ENCODE measurements at places on chromosomes 1 and 21. TPM values are rescaled to one million over a fixed set of nuclear protein-coding genes. Genes with fewer than 3 reads are reported as not detected.
A peak's percentile ranks its signal among the peaks of the same experiment; 100 is the strongest.

Gene HSPA6
- total RNA-seq: not detected

Gene RNU1-2
- not detected for total RNA-seq

Gene GPR157
- total RNA-seq: 1.7 TPM

Gene CLCA1
- not detected for total RNA-seq

Gene RGSL1
- not detected for total RNA-seq

Gene FCN3
- total RNA-seq: not detected

Gene DTL
- total RNA-seq: 10.5 TPM

Gene NLRP3
- 0.76 TPM for total RNA-seq

Gene PTAFR
- total RNA-seq: not detected

Gene SCMH1
- total RNA-seq: 16.6 TPM

GRCh38 chr1:51236531-51237350 lies 668 bp downstream of the RNF11 start:
- H3K4me1 ChIP-seq: peaks cover 20% of the 10 kb centered on the region
- peak; percentile 65 for DNase-seq
- no peaks in the 10 kb centered on the region for H3K36me3 ChIP-seq
- peak overlapping the region; percentile 82 for H3K4me3 ChIP-seq

DNA sequence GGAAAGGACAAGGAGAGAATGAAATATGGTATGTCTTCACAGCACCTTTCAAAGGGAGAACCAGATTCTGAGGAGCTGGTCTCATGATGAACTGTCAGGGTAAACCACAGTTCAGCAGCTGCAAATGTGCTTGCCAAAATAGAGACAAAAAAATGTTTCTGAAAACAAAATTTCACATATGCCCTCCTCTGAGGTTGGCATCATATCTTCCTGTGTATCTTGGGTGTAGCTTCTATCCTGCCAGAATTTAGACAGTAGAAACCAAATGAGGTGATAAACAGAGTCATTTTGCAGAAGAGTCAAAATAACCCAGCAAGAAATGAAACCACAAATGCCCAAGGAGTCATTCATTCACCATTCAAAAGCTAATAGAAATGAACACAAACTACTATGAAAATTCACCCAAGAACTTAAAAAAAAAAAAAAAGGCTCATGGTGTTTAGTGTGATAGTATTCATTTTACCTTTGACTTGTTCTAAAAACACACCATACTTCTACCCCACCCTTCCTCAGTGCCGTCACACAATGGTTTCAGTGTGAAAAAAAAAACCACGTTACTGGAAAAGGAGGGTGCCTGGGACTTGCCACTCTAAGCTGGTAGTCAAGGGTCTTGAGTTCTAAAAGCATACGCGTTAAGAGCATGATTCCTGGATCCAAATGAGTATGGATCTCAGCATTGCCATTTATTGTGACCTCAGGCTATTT lies 18.5 kb downstream of the SELL start:
- H3K4me3 ChIP-seq: no peak overlapping the region
- no peak for DNase-seq

- no peak overlapping the region for H3K4me3 ChIP-seq
- no peak for DNase-seq
- no peak overlapping the region for H3K27ac ChIP-seq
- no peaks in the 10 kb centered on the region for H3K36me3 ChIP-seq
Measured at GRCh38 chr1:14850563-14850962, 252.1 kb downstream of the KAZN start.

DNA sequence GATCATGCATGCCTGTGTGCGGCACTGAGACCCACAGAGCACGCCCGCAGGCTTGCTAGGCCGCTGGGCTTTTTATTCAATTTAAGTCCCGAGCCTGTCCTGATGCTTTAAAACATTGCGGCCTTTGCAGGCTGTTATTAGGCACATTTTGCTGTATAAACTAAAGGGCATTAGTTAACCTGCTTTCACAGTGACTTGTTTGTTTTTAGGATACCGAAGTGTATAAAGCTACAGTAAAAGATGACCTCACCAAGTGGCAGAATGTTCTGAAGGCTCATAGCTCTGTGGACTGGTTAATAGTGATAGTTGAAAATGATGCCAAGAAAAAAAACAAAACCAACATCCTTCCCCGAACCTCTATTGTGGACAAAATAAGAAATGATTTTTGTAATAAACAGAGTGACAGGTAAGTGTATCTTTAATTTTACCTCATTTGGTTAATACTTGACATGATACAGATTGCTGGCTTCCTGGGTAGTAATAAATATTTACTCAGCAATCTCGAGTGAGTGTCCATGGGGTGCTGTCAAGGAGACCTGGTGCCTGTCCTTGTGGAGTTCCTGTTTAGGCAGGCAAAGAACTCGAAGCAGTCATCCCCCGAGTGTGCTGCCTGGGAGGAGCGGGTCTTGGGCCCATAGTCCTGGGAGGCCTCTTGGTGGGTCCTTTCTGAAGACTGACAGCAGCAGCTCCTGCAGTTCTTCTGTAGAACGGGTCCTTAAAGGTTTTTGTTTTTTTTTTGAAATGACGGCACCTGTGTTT lies 40.1 kb downstream of the TRAPPC10 start:
- H3K4me3 ChIP-seq: no peak overlapping the region
- H3K27me3 ChIP-seq: no peaks in the 10 kb centered on the region
- H3K27ac ChIP-seq: no peak overlapping the region
- DNase-seq: no peak

GRCh38 chr1:25794325-25794724 lies 5.7 kb upstream of the SELENON start:
- no peak overlapping the region for H3K4me3 ChIP-seq
- H3K27ac ChIP-seq: peak overlapping the region; percentile 29
- peak; percentile 82 for DNase-seq
- H3K27me3 ChIP-seq: no peaks in the 10 kb centered on the region

DNA sequence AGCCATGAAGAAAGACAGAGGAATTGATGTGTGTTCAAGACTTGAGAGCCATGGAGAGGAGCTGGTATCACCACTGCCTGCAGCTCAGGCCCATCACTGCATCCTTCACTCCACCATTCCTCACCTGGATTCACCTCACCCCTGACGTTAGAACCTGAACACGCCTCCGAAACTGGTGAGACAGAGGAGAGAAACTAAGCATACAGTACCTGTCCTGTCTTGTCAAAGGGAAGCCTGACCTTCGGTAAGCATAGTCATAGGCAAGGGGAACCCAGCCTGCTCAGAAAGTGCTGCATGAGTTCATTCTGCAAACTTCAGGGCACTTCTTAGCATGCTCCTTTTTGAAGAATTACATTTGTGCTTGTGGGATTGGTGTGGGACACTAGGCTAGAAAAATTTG lies 425.8 kb downstream of the DSCAM start:
- no peak for DNase-seq
- no peaks in the 10 kb centered on the region for H3K36me3 ChIP-seq
- H3K27ac ChIP-seq: no peak overlapping the region

GRCh38 chr1:86101616-86102015 lies 55.0 kb downstream of the COL24A1 start:
- no peak for DNase-seq
- H3K27ac ChIP-seq: no peak overlapping the region
- H3K36me3 ChIP-seq: no peaks in the 10 kb centered on the region
- no peak overlapping the region for H3K4me3 ChIP-seq
- no peaks in the 10 kb centered on the region for H3K4me1 ChIP-seq

GRCh38 chr1:21907079-21907418 lies 30.1 kb downstream of the HSPG2 start:
- H3K36me3 ChIP-seq: peaks cover 5% of the 10 kb centered on the region
- H3K27ac ChIP-seq: peak overlapping the region; percentile 96
- no peak for DNase-seq
- peaks cover 65% of the 10 kb centered on the region for H3K4me1 ChIP-seq
- H3K4me3 ChIP-seq: no peak overlapping the region
- no peaks in the 10 kb centered on the region for H3K27me3 ChIP-seq

DNA sequence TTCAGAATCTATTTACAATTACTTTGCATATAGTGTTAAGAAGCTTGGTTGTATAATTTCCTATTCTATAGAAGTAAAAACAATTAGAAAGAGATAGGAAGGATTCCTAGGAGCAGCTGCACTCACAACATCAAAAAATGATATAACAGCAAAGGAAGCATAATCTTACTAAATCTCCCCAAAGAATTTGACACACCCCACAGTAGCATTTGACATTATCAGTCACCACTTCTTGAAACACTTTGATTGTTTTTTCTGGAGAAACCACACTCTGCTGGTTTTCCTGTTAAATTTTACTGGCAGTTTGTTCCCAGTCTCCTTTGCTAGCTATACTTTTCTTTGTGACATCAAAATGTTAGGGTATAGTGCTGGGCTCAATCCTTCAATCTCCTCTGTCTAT lies 100.8 kb upstream of the KIAA1614 start:
- no peak overlapping the region for H3K4me3 ChIP-seq
- H3K27me3 ChIP-seq: no peaks in the 10 kb centered on the region
- H3K4me1 ChIP-seq: no peaks in the 10 kb centered on the region
- no peak for DNase-seq
- H3K27ac ChIP-seq: no peak overlapping the region

- no peaks in the 10 kb centered on the region for H3K36me3 ChIP-seq
- H3K4me3 ChIP-seq: no peak overlapping the region
- H3K4me1 ChIP-seq: no peaks in the 10 kb centered on the region
Measured at GRCh38 chr1:175830500-175830899, 87.1 kb upstream of the TNR start.

DNA sequence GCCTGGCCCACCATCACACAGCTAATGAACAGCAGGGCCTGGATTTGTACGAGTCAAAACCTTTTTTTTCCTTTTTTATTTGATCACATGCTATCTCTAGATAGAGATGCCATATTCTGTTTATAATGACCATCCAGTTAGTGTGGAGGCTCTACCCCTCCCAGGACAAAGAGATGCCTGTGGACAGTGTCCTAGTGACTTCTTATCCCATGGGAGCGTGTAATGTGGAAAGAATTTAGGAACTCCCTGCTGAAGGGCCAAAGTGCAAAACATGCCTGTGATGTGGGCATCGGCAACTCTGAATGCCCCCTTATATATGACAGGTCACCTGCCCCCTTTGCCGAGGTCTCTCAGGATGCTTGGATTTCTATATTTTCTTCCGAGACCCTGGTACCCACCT lies 292.2 kb downstream of the RRAGC start:
- no peak overlapping the region for H3K4me3 ChIP-seq
- peaks cover 4% of the 10 kb centered on the region for H3K27me3 ChIP-seq
- DNase-seq: no peak

DNA sequence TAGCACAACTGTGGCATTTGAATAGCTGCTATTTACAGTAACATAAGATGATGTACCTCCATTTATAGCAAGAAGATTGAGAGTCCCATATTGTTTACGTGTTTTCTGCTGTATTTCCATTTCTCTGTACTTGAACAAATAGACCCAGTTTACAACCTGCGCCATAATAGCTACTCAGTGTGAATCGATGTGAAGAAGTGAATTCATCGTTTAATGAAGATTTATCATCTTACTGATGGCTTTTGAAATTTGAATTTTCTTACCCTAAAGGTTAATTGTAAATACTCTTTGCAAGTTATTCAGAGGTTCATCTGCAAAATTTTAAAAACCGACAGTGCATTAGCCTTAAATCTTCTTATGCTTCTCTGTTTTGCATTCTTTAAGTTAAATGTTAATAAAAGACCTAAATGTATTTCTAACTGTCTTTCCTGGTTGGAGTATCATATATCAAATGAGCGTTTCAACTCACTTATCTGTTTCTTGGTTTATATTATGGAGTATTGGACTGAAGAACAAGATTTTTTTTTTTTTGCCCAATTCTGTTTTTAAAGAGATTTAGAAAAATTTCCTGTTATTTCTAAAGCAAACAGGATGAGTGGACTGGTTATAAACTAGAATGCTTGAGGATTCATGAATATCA lies 2.2 kb downstream of the MACO1 start:
- H3K27me3 ChIP-seq: no peaks in the 10 kb centered on the region
- peak overlapping the region; percentile 94 for H3K4me3 ChIP-seq
- no peak overlapping the region for H3K27ac ChIP-seq
- no peaks in the 10 kb centered on the region for H3K36me3 ChIP-seq

GRCh38 chr21:41768437-41769042 lies 1.7 kb upstream of the RIPK4 start:
- DNase-seq: peak; percentile 88
- peaks cover 10% of the 10 kb centered on the region for H3K27me3 ChIP-seq
- peak overlapping the region; percentile 62 for H3K27ac ChIP-seq
- peak overlapping the region; percentile 64 for H3K4me3 ChIP-seq
- peaks cover 17% of the 10 kb centered on the region for H3K4me1 ChIP-seq
- no peaks in the 10 kb centered on the region for H3K36me3 ChIP-seq

DNA sequence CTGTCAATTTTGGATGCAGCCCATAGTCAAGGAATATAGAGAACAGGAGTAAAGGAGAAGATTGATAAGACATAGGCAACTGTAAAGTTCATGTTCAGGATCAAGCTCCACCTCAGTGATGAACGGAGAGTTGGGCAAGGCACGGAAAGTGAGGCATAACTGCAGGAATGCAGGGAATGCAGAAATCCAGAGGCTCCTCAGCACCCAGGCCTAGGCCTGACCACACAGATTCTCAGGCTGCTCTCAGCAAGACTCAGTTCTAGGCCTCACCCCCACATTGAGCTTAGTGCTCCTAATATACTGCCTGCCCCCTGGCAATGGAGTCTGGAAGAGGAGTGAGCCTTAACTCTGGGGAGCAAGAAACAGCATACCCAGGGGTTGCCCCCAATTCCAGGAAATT lies 36.3 kb upstream of the S1PR1 start:
- H3K36me3 ChIP-seq: no peaks in the 10 kb centered on the region
- H3K4me3 ChIP-seq: peak overlapping the region; percentile 32
- DNase-seq: peak; percentile 95
- no peaks in the 10 kb centered on the region for H3K27me3 ChIP-seq

GRCh38 chr21:45602106-45602505 lies 41.4 kb upstream of the PCBP3 start:
- DNase-seq: no peak
- no peaks in the 10 kb centered on the region for H3K4me1 ChIP-seq
- no peak overlapping the region for H3K4me3 ChIP-seq

GRCh38 chr1:7885513-7886404 lies 32.9 kb upstream of the UTS2 start:
- no peaks in the 10 kb centered on the region for H3K4me1 ChIP-seq
- no peak overlapping the region for H3K27ac ChIP-seq
- peaks cover 9% of the 10 kb centered on the region for H3K27me3 ChIP-seq
- H3K36me3 ChIP-seq: no peaks in the 10 kb centered on the region

DNA sequence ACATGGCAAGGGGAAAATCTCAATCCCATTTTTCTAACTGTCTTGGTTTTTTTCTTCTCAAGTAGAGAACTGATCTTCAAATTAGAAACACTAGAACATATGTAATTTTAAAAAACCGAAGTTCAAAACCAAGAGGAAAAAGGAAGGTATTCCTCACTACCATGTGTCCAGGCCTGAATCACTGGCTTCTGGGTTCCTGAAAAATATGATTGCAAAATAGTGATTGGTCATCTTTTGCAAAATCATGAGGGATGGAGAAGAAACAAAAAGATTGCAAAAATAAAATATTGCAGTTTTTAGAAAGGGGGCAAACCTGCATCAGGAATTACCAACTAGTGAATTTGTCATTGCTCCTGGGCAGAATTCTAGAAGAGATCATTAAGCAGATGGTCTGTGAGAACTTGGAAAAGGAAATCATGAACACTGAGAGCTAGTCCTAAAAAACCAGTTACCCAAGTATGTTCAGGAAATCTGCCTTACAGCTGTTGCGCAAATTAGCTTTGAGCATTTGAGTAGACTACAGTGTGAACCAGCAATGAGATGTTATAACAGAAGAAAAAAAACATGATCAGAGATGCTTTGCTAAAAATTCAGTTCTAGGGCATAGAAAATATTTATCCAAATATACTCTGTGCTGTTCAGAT lies 49.4 kb downstream of the SPATA46 start:
- no peaks in the 10 kb centered on the region for H3K36me3 ChIP-seq
- no peaks in the 10 kb centered on the region for H3K27me3 ChIP-seq
- peak; percentile 67 for DNase-seq
- peak overlapping the region; percentile 50 for H3K27ac ChIP-seq
- H3K4me1 ChIP-seq: peaks cover 8% of the 10 kb centered on the region

GRCh38 chr1:866095-866494 lies 57.6 kb upstream of the SAMD11 start:
- no peak for DNase-seq
- peaks cover 11% of the 10 kb centered on the region for H3K27me3 ChIP-seq
- H3K4me1 ChIP-seq: no peaks in the 10 kb centered on the region
- H3K4me3 ChIP-seq: no peak overlapping the region
- no peaks in the 10 kb centered on the region for H3K36me3 ChIP-seq
- H3K27ac ChIP-seq: no peak overlapping the region

Measured in GM23248 (cell line).